ENCODE measurements at places on chromosomes 7 and 10. TPM values are rescaled to one million over a fixed set of nuclear protein-coding genes. Genes with fewer than 3 reads are reported as not detected.

RADIL gene
- 0.53 TPM for total RNA-seq

KCNMA1 gene
- 0.55 TPM for total RNA-seq

RBP3 gene
- total RNA-seq = not detected

EVX1 gene
- total RNA-seq = 0.07 TPM

MSMB gene
- total RNA-seq = not detected

TYW1B gene
- 4.7 TPM for total RNA-seq

PPIF gene
- total RNA-seq = 104 TPM

WASHC2C gene
- 34.2 TPM for total RNA-seq
